GM23248 (cell line): ENCODE measurements at places on chromosomes 7 and 10.
A peak's percentile ranks its signal among the peaks of the same experiment; 100 is the strongest.

DNA sequence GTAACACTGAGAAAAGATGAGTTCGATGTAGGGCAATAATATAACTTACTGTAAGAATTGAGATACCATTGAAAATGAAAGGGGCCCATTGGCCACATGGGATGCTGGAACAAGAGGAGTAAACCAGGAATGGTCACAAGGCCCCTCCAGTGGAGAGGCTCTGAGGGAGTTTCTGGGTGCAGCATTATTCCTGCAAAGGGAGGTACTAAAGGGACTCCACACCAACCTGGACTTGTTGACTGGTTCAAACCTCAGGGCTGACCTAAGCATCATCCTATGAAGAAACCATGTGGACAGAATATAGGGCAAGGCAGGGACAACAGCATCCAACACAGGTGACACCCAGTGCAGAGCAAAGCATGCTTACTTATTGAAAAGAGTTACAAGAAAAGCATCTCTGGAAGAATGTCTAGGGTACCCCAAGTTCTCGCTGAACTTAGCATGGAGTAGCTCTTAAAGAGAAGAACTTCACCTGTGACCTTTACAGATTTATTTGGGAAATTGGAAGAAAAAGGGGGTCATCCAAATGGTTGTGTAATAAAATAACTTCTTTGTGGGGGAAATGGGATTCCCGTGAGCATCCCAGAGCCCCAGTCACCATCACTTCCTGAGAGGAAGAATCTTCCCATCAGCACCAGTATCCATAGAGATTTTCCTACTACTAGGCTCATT lies 34.7 kb downstream of the PRSS2 start:
- DNase-seq = no peak

DNA sequence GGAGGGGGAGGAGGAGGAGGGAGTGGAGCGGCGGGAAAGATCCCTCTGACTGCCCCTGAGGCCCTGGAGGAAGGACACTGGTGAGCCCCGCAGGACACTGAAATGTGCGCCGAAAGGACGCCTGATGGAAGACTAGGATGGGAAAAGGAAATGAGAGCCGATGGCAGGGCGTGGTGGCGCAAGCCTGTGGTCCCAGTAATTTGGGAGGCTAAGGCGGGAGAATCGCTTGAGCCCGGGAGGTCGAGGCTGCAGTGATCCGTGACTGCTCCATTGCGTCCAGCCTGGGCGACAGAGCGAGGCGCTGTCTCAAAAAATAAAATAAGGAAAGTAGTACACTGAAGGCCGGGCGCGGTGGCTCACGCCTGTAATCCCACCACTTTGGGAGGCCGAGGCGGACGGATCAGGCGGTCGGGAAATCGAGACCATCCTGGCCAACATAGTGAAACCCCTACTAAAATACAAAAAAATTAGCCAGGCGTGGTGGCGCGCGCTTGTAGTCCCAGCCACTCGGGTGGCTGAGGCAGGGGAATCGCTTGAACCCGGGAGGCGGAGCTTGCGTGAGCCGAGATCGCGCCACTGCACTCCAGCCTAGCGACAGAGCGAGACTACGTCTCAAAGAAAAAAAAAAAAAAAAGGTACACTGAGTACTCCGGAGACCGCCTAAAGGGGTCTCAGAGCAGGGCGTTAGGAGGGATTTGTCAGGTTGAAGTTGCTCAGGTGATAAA lies 561 bp upstream of the HNRNPF start:
- DNase-seq = peak; percentile 42

DNA sequence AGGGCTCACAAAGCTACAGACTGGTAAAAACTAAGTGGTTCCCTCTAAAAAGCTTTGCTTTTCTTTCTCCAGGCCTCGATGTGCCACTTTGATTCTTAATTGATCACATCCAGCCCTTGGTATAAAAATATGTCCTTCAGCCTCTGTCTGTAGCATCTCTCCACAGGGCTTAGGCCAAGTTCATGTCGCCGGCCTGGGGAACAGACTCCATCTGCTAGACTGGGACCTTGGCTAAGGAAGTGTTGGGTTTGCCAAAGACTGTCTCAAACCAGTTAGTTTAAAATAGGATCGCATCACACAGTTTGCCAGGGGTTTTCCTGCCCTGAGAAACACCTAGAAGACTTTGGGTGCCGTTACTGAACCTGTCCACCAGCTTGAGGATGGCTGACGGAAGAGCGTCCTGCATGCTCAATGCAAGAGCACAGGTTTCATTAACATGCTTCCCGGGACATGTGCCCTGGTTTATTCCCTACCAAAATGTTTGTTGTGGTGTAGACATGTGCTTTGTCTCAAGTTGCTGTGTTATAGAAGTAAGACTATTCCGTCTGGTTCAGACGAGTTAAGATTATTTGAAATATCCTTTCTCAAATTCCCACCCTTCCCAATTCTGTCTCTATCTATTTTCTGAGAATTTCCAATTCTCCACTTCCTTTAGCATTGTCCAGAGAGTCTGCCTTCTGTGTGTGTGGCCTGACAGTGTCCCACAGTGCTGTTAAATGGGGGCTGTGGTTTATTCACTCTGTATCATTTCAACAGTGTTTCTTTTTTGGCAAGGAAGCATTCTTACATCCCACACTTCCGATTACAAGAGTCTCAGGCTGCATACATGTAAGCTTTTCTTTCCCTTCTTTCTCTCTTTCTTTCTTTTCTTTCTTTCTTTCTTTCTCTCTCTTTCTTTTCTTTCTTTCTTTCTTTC lies 334.7 kb downstream of the INHBA start:
- DNase-seq = no peak

DNA sequence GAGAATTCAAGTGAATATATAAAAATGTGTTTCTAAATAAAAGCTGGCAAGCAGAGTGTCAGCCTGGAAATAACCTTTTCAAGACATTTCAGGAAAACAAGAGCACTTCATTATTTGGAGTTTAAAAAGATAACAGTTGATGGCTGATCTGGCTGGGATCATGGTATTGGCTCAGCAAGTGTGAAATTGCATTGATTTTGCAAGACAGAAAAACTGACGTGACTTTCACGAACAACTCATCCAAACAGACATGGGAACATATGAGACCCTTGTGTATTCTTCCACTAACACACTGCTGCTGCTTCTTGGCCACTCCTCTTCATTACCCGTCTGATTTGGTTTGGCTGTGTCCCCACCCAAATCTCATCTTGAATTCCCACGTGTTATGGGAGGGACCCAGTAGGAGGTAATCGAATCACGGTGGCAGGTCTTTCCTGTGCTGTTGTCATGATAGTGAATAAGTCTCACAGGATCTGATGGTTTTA lies 108.5 kb downstream of the RAB18 start:
- DNase-seq = no peak

GRCh38 chr10:130686689-130687300 lies 550.6 kb downstream of the GLRX3 start:
- peak; percentile 4 for DNase-seq

DNA sequence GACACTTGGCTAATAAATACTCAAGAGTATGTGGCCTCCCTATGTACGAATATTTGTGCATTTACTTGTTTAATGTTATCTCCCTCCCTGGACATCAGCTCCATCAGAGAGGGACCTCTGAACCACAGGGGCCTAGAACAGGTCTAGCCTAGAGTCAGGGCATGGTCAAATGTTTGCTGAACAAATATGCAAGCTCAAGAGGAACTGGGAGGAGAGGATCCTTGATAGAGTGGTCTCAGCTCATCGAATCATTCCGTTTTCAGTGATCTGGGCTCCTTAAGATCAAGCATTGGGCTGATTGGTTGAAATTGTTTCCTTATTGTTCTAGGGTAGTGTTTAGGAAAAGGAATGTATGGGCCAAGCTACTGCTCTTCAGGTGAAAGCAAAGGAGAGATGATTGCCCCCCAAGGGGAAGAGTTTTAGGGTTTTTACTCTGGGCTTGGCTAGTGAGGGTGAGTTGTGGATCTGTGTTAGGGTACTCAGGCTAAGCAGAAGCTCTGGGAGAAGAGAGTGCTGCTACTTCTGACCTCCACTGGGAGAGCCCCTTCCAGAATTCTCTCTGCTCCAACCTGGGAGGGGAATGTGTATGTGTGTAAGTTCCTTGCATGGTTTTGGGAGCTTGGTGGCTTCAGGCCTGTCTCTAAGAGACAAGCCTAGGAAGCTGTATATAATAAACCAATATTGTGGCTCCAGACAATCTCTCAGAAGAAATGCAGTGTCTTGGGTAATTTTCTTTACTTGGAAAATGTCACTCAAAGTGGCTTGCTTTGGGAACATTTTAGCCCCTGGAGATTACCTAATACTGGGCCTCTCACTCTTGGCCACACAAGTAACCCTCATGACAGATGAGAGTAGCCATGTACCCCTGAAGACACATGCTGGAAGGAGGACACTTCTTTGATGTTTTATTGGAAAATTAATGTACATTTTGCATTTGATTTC lies 110.0 kb downstream of the EMX2 start:
- no peak for DNase-seq

GRCh38 chr10:25465582-25466372 lies 291.0 kb downstream of the GPR158 start:
- DNase-seq = peak; percentile 0

- DNase-seq = peak; percentile 57
Measured at GRCh38 chr7:105429746-105430612, 41.3 kb upstream of the SRPK2 start.

- no peak for DNase-seq
Measured at GRCh38 chr7:39702133-39702532, 78.8 kb downstream of the RALA start.

- DNase-seq = no peak
Measured at GRCh38 chr10:92787557-92788152, 60.7 kb upstream of the EXOC6 start.
